HFFc6 (cell line): ENCODE measurements at places on chromosomes 1 and 21. TPM values are rescaled to one million over a fixed set of nuclear protein-coding genes. Genes with fewer than 3 reads are reported as not detected.

The AKNAD1 gene
- 0.60 TPM in 1 of 3 replicates, not detected in the others for total RNA-seq

DNA sequence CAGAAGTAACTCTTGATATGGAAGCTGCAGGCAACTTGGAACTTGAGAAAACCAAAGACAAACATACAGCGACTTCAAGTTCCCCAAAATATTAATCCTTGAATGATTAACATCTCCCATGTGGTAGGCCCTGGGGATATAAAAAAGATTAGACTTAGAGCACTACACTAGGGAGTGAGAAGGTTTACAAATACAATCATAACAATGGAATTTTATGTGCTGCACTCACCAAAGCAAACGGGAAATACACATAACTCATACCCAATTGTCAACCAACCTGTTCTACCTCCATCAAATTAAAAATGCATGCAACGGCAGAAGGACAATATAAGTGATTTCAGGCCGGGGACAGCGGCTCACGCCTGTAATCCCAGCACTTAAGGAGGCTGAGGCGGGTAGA, 3.7 kb downstream of the SMYD3 start:
- peak; percentile 53 for DNase-seq

DNA sequence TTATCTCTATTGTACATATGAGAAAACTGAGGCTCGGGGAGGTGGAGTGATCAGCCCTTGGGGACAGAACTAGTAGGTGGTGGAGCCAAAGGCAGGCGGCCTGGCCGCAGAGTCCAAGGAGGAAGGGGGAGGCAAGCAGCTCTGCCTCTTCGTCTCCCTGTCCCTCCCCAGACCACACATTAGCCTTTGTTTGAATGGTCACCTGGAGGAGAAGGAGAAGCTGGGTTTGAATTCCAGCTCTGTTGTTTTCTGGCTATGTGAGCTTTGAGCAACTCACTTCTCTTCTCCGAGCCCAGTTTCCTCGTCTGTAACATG, 21.4 kb upstream of the LAPTM5 start:
- no peak for DNase-seq

DNA sequence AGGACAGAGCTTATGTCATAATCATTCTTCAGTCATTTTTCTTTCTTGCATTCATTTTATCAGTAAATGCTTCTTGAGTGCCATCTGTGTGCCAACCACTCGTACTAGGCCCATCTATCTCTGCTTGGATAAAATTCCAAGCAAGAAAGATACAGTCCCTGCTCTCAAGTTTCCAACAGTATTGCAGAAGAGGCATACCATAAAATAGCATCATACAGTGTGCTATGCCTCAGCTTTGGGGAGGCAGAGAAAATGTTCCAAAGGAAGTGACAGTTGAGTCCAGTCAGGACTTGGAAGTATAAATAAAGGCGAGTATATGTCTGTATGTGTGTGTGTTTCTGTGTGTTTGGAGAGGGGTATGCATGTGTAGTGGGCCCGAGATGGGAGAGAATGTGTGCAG, 113.4 kb upstream of the HOOK1 start:
- no peak for DNase-seq

The FCAMR gene
- not detected in 3 replicates for total RNA-seq

The TCHHL1 gene
- not detected in 3 replicates for total RNA-seq

GRCh38 chr1:173042806-173043205, 7.9 kb downstream of the TNFSF18 start:
- DNase-seq = no peak

GRCh38 chr1:109901524-109902145, 9.0 kb upstream of the CSF1 start:
- DNase-seq = no peak
